CD4-positive, alpha-beta T cell (primary cell): ENCODE measurements at places on chromosomes 2 and 18.

GRCh38 chr2:42249887-42250286 is 80.7 kb downstream of the EML4 start:
- no peak for DNase-seq
- H3K36me3 ChIP-seq: peaks cover 56% of the 10 kb centered on the region
- peaks cover 17% of the 10 kb centered on the region for H3K4me1 ChIP-seq

GRCh38 chr18:2617401-2617998 is 38.0 kb upstream of the SMCHD1 start:
- H3K27ac ChIP-seq: no peak overlapping the region
- no peaks in the 10 kb centered on the region for H3K36me3 ChIP-seq
- no peaks in the 10 kb centered on the region for H3K27me3 ChIP-seq
- H3K4me1 ChIP-seq: no peaks in the 10 kb centered on the region
- DNase-seq: no peak

DNA sequence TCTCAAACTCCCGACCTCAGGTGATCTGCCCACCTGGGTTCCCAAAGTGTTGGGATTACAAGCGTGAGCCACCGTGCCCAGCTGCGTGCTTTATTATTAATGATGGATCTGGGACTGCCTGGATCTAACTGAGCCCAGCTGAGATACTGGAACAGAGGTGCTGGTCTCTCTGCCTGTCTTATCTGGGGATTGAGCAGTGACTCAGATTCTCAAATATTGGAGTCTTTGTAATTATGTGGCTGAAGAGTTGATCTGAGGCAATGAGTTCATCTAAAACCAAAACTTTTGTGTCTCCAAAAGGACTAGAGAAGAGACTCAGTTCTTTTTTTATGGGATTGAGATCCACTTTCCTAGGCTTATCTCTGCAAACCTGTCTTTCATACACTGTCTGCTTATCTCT is 16.3 kb downstream of the PLEKHB2 start:
- peaks cover 43% of the 10 kb centered on the region for H3K36me3 ChIP-seq
- H3K27me3 ChIP-seq: no peaks in the 10 kb centered on the region
- H3K27ac ChIP-seq: no peak overlapping the region
- no peaks in the 10 kb centered on the region for H3K4me1 ChIP-seq
- H3K4me3 ChIP-seq: no peak overlapping the region

- no peak overlapping the region for H3K27ac ChIP-seq
- H3K4me3 ChIP-seq: no peak overlapping the region
- DNase-seq: no peak
- H3K36me3 ChIP-seq: no peaks in the 10 kb centered on the region
- H3K4me1 ChIP-seq: no peaks in the 10 kb centered on the region
These were observed 158.9 kb upstream of the FN1 start for GRCh38 chr2:215594766-215595165.

- no peaks in the 10 kb centered on the region for H3K4me1 ChIP-seq
- H3K36me3 ChIP-seq: no peaks in the 10 kb centered on the region
- no peak overlapping the region for H3K4me3 ChIP-seq
- no peak overlapping the region for H3K27ac ChIP-seq
- H3K27me3 ChIP-seq: no peaks in the 10 kb centered on the region
- no peak for DNase-seq
These were observed 294.3 kb upstream of the SLC8A1 start for GRCh38 chr2:40746191-40746590.

DNA sequence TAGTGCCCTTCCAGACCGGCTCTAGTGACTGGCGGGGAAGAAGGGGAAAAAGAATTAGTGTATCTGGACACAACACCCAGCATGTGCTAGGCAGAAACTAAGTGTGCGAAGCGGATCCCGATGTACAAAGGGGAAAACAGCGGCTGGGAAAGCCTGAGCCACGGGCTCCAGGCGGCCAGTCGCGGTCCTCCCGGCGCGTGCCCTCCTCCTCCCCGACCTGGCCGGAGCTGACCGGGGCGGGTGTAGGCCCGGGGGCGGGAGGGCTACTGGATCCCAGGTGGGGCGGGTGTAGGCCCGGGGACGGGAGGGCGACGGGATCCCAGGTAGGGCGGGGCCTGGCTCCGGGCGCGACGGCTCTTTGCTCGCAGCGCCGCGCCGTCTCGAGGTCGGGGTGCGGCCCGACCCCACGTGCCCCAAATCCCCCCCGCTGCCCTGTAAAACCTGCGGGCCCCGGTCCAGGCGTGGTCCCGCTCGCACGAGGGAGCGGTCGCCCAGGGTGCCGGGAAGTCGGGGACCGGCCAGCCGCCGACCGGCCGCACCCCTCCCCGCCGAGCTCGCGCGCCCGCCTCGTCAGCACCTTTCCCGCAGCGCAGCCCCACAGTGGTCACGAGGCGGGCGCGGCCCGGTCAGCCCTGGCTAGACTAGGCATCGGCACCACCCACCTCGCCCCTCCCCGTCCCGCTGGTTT is 48.8 kb downstream of the C2orf42 start:
- peak; percentile 45 for DNase-seq
- H3K4me1 ChIP-seq: peaks cover 67% of the 10 kb centered on the region
- no peaks in the 10 kb centered on the region for H3K36me3 ChIP-seq
- H3K4me3 ChIP-seq: peak overlapping the region; percentile 59

DNA sequence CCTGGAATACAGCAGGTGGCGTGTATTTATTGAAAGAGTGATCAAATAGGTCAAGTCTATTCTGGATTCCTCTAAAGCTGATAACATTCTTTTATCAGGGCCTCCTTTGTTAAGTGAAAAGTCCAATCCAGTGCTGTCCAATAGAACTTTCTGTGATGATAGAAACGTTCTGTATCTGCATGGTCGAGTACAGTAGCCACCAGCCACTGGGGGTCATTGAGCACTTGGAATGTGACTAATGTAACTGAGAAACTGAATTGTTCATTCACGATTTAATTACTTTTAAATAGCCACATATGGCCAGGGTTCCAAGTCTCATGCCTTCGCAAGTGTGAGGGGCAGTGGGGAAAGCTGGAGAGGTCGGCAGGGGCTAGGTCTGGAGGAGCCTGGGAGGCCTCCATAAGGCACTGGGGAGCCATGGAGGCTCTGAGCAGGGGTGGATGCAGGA is 20.5 kb downstream of the SH2D6 start:
- peaks cover 39% of the 10 kb centered on the region for H3K4me1 ChIP-seq
- H3K27me3 ChIP-seq: no peaks in the 10 kb centered on the region
- H3K36me3 ChIP-seq: no peaks in the 10 kb centered on the region
- H3K4me3 ChIP-seq: no peak overlapping the region
- no peak for DNase-seq

GRCh38 chr2:239053801-239054503 is 206.1 kb downstream of the TWIST2 start:
- H3K4me1 ChIP-seq: no peaks in the 10 kb centered on the region
- H3K27me3 ChIP-seq: no peaks in the 10 kb centered on the region
- H3K36me3 ChIP-seq: peaks cover 49% of the 10 kb centered on the region

- no peaks in the 10 kb centered on the region for H3K27me3 ChIP-seq
- no peak overlapping the region for H3K4me3 ChIP-seq
- no peak for DNase-seq
- H3K36me3 ChIP-seq: no peaks in the 10 kb centered on the region
- H3K27ac ChIP-seq: no peak overlapping the region
These were observed 23.1 kb upstream of the DSG3 start for GRCh38 chr18:31424383-31424988.

DNA sequence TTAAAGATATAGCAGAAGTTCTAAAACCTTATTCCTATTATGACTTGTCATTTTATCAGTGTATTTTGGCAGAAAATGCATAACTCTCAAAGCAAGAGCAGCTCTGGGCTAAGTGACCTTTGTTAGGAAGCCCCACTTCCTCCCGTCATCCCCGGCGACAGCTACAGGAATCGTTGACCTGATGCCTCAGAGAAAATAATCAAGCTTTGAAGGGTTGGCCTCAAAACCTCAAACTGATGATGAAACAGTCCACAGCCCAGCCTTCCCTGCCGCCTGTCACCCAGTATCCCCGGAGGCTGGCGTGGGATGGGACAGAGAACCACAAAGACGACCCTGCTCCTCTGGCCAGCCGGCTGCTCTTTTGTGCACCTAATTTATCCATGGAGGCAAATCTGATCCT is 65.3 kb downstream of the KCNF1 start:
- no peak overlapping the region for H3K4me3 ChIP-seq
- no peak for DNase-seq
- H3K36me3 ChIP-seq: no peaks in the 10 kb centered on the region
- H3K4me1 ChIP-seq: no peaks in the 10 kb centered on the region
- peaks cover 14% of the 10 kb centered on the region for H3K27me3 ChIP-seq
- H3K27ac ChIP-seq: no peak overlapping the region

GRCh38 chr2:224442071-224442967 is 40.4 kb upstream of the FAM124B start:
- peaks cover 10% of the 10 kb centered on the region for H3K4me1 ChIP-seq
- no peaks in the 10 kb centered on the region for H3K36me3 ChIP-seq
- no peak overlapping the region for H3K27ac ChIP-seq
- DNase-seq: no peak
- H3K4me3 ChIP-seq: peak overlapping the region; percentile 31

DNA sequence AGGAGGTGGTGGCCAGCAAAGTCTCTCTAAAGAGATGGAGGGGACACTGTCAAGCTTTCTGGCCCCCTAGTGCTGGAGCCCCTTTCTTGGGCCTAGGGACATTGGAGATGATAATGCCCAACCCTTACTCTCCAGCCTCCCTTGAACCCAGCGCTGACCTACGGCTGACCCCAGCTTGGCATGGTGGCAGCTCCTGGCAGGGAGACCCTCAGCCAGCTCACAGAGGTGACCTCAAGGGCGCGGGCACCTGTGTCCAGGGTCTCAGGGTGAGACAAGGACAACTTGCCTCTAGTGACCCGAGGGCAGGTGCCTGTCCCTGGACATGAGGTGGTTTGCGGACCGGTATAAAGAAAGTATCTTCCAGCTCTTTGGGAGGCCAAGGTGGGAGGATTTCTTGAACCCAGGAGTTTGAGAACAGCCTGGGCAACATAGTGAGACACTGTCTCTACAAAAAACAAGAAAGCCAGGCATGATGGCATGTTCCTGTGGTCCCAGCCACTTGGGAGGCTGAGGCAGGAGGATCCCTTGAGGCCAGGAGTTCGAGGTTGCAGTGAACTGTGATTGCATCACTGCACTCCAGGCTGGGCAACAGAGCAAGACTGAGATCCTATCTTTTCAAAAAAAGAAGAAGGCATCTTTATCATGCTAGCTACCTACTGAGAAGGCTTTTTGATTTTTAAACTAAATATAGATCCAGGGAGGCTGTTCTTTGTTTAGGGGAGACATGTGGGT is 3.3 kb upstream of the PER2 start:
- H3K27ac ChIP-seq: no peak overlapping the region
- H3K4me3 ChIP-seq: no peak overlapping the region
- H3K27me3 ChIP-seq: no peaks in the 10 kb centered on the region
- H3K36me3 ChIP-seq: no peaks in the 10 kb centered on the region
- peaks cover 27% of the 10 kb centered on the region for H3K4me1 ChIP-seq
- no peak for DNase-seq

GRCh38 chr2:77001895-77002294 is 520.3 kb downstream of the LRRTM4 start:
- H3K36me3 ChIP-seq: no peaks in the 10 kb centered on the region
- H3K4me3 ChIP-seq: no peak overlapping the region
- no peak overlapping the region for H3K27ac ChIP-seq
- no peaks in the 10 kb centered on the region for H3K4me1 ChIP-seq
- no peak for DNase-seq
- no peaks in the 10 kb centered on the region for H3K27me3 ChIP-seq

DNA sequence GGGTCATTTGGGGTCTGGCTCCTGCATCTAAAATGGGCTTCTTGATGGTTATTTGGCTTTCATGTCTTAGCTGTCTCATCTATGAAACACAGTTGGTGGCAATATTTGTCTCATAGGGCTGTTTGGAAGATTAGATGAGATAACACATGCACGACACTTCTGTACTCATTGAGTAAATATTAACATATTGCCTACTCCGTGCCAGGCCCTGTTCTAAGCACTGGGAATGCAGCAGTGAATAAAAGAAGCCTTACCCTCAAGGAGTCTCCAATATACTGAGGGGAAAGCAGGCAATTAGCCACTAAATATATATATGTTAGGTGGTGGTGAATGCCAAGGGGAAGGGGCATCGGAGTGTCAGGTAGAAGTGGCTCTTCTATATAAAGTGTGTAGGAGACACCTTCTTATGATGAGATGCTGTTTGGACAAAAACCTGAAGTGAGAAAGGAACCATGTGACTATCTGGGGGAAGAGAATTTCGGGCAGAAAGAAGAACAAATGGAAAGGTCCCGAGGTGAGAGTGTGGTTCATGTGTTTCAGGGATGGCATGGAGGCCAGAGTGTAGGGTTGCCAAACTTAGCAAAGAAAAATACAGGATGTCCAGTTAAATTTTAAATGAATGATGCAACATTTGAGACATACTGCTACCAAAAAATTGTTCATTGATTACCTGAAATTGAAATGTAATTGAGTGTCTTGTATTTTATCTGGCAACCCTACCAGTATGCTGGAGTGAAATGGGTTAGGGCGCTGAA is 11.8 kb downstream of the SLC3A1 start:
- no peaks in the 10 kb centered on the region for H3K36me3 ChIP-seq
- H3K4me3 ChIP-seq: no peak overlapping the region
- H3K27me3 ChIP-seq: no peaks in the 10 kb centered on the region
- H3K4me1 ChIP-seq: no peaks in the 10 kb centered on the region

GRCh38 chr2:29567906-29568520 is 353.4 kb downstream of the ALK start:
- H3K27me3 ChIP-seq: no peaks in the 10 kb centered on the region
- no peak for DNase-seq
- H3K4me3 ChIP-seq: no peak overlapping the region

GRCh38 chr2:73259704-73260337 is 24.5 kb downstream of the FBXO41 start:
- no peak for DNase-seq
- H3K27me3 ChIP-seq: no peaks in the 10 kb centered on the region
- no peak overlapping the region for H3K4me3 ChIP-seq
- H3K36me3 ChIP-seq: no peaks in the 10 kb centered on the region
- peaks cover 13% of the 10 kb centered on the region for H3K4me1 ChIP-seq

GRCh38 chr2:190313880-190314279 is 5.7 kb downstream of the HIBCH start:
- no peak for DNase-seq
- H3K4me1 ChIP-seq: peaks cover 18% of the 10 kb centered on the region
- no peak overlapping the region for H3K27ac ChIP-seq

- no peak overlapping the region for H3K27ac ChIP-seq
- no peaks in the 10 kb centered on the region for H3K4me1 ChIP-seq
- no peak overlapping the region for H3K4me3 ChIP-seq
These were observed 109.9 kb downstream of the MSTN start for GRCh38 chr2:189952536-189953109.

GRCh38 chr2:64013053-64013452 is 6.2 kb downstream of the VPS54 start:
- H3K27ac ChIP-seq: no peak overlapping the region
- no peaks in the 10 kb centered on the region for H3K36me3 ChIP-seq
- no peak overlapping the region for H3K4me3 ChIP-seq

GRCh38 chr2:23696752-23697045 is 230.2 kb downstream of the ATAD2B start:
- H3K4me1 ChIP-seq: no peaks in the 10 kb centered on the region
- no peaks in the 10 kb centered on the region for H3K27me3 ChIP-seq
- H3K36me3 ChIP-seq: no peaks in the 10 kb centered on the region
- H3K27ac ChIP-seq: no peak overlapping the region
- H3K4me3 ChIP-seq: no peak overlapping the region
